CD4-positive, alpha-beta T cell (primary cell): ENCODE measurements at places on chromosomes 16 and 17.

DNA sequence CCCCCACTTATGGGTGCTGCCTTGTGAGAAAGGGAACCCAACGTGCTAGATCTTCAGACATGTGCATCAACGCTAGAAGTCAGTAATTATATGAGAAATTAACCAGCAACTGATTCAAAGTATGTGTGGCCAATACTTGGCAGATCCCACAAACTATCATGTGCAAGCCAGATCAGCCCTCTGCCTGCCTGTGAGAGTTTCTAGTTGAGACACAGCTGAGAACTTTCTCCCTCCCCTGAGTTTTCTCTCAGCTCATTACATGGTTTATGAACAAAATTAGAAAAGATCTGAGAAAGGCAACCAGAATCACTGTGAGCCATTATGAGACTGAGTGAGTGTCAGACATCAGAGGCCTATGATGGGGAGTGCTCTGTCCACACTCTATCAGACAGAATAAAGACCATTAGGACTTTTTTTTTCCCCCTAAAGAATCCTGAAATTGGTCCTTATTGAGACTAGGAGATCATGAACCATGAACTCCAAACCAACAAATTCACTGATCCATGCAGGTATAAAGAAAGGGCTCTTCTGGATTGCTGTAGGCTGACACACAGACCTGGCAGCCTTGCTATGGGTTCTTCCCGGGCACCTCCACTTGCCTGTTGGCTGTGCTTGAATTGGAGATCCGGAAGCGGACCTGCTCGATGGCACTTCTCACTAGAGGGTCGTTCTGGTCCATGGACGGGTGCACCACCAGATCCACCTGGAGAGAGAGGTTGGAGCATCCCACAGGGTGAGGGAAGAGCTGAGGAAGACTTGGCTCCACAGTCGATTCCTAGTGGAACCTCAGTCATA lies 51.5 kb downstream of the GTF3C1 start:
- no peak for DNase-seq

DNA sequence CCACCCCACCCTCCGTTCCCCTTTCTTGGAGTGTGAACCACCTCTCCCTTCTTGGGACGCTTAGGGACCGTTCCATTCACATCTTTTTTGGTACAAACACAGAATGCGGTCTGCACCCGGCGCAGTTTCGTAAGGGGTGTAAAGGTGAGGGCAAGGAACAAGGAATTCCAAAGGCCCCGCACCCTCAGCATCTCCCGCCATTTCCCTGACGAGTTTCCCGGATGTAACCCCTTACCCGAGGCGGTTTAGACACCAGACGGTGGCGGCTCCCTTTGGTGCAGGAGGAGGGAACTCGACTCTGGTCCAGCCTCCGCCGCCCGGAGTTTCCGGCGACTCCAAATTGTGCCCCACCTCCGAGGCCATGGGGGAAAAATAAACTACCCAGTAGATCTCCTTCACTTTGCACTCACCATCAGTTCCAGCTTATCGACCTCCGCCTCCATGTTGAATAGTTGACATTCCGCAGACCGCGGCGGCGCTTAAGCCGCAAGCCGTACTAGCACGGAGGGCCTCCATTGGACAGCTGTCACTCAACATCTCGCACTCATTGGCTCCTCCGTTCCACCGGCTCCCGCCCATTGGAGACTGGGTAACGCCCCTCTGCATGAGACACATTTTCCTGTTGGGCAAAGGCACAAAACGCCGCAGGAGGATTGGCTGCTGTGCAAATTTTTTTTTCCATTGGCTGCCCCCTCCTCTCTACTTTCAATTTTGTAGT lies at the start of gene SKA2:
Gene SKA2 (minus strand): TSS at position 466 of the 718 bp plus-strand sequence. CDS start 23 bp downstream, at position 443.
- peak; percentile 97 for DNase-seq

DNA sequence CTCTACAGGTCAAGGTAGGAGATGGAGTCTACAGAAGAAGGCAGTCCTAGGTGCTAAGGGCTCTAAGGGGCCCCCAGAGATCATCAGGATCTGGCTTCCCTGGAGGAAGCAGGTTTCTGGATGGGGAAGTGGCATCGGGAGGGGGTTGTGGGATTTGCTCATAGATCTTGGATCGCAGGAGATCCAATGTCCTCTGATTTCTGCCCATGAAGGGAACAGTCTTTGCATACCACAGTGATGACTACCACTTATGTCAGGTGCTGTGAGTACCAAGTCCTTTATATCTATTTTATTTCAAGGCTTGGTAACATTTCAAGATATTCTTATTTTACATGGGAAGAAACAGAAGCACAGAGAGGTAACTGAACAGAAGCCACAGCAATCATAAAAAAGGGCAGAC lies 164.0 kb downstream of the RGS9 start:
- no peak for DNase-seq

- no peak for DNase-seq
Observed at GRCh38 chr16:50756473-50756872, 14.6 kb downstream of the CYLD start.

DNA sequence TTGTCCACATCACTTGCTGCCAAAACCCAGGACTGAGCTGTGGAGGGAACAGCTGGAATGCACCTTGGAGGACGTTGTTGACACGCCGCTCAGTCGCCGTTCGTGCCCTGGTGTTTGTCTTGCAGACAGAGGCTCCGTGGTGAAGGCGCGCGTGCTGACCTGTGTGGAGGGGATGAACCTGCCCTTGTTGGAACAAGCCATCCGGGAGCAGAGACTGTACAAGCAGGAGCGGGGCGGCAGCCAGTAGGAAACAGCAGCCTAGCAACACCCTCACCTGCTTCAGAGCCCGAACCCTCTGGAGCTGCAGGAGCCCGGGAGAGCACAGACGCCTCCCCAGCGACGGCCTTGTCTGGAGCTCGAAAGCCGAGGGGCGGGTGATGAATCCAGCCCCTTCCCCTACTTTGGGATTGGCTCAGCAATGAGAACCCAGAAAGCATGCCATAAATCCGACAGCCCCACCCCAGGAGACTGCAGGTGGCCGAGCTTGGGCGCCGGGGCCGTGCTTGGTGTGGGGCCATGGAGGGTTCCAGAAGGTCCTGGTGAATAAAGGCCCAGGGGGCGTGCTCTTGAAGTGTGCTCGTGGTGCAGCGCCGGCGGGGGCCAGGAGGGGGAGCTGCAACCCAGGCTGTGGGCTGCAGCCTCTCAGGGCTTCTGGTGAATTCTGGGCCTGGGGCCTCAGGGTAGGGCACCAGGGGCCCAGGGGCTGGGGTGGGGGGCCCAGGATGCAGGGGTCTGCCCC lies 470 bp upstream of the CDK3 start:
- DNase-seq: peak; percentile 60

- DNase-seq: no peak
Observed at GRCh38 chr17:42904110-42904469, 3.5 kb downstream of the G6PC1 start.

- no peak for DNase-seq
Observed at GRCh38 chr16:87493608-87494280, 920 bp upstream of the ZCCHC14 start.

- DNase-seq: no peak
Observed at GRCh38 chr17:78226055-78226758, 5.2 kb upstream of the TMEM235 start.

- no peak for DNase-seq
Observed at GRCh38 chr16:12186774-12187335, 210.3 kb downstream of the SNX29 start.

DNA sequence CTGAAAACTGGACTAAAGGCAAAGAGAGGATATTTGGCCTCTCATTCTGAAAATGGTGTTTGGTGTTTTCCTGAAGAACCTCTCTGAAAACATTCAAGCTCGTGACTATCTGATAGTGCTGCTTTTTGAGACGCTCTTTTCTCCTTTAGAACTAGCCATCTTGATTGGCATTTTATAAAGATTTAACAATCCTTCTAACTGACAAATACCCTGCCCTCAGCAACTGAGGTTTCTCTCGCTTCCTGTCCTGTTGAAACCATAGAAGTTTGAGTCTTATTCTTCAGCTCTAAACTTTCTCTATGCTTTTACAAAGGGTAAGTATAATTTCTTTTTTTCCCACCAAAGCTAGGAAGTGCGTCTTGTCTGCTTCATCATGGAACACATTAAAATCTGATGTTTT lies 13.3 kb downstream of the CNEP1R1 start:
- DNase-seq: no peak

- no peak for DNase-seq
Observed at GRCh38 chr17:48910370-48910769, 2.2 kb downstream of the UBE2Z start.

DNA sequence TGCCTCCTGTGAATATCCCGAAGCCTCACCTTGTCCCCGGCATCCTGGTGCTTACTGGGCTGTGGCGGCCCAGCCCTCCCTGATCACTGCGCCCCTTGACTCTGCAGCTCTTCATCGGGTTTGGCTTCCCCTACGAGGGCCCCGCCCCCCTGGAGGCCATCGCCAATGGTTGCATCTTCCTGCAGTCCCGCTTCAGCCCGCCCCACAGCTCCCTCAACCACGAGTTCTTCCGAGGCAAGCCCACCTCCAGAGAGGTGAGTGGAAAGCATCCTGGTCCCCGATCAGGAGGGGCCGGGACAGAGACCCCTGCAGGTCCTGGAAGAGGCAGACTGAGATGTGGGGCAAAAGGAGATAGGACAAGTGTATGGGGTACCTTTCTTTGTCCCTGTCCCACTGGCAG lies 72.1 kb downstream of the MGAT5B start:
- DNase-seq: no peak

- no peak for DNase-seq
Observed at GRCh38 chr16:47204736-47205504, 61.2 kb upstream of the NETO2 start.

GRCh38 chr16:78057803-78058564 lies 35.6 kb downstream of the CLEC3A start:
- DNase-seq: no peak

- DNase-seq: no peak
Observed at GRCh38 chr17:14699574-14700185, 398.8 kb downstream of the HS3ST3B1 start.

DNA sequence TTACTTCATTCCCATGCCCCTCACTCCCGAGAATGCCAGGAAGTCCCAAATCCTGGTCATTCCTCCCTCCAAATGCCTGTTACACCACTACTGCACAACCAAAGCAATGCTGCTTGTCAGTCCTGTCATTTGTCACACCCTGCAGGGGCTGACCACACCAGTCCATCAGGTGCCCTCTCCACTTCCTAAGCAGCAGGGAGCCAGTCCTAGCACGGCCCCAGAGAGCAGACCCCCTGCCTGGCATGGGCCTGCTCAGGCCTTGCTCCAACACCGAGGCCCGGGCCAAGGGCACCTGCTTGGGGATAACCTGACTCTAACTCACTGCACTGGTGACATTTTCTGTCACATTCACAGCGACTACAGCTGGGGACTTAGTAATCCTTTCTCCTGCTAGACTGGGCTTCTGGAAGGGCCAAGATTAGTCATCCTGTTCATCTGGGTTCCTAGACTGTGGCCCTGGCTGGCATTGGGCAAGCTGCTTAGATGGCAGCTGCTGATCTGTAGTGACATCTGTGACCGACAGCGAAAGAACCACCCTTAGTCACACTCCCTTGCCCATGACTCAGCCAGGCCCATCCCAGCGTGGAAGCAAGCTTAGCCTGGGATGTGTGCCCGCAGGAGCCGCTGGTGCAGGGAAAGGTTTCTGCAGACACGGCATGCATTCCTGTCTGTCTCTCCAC lies 5.4 kb downstream of the ALYREF start:
- DNase-seq: no peak

DNA sequence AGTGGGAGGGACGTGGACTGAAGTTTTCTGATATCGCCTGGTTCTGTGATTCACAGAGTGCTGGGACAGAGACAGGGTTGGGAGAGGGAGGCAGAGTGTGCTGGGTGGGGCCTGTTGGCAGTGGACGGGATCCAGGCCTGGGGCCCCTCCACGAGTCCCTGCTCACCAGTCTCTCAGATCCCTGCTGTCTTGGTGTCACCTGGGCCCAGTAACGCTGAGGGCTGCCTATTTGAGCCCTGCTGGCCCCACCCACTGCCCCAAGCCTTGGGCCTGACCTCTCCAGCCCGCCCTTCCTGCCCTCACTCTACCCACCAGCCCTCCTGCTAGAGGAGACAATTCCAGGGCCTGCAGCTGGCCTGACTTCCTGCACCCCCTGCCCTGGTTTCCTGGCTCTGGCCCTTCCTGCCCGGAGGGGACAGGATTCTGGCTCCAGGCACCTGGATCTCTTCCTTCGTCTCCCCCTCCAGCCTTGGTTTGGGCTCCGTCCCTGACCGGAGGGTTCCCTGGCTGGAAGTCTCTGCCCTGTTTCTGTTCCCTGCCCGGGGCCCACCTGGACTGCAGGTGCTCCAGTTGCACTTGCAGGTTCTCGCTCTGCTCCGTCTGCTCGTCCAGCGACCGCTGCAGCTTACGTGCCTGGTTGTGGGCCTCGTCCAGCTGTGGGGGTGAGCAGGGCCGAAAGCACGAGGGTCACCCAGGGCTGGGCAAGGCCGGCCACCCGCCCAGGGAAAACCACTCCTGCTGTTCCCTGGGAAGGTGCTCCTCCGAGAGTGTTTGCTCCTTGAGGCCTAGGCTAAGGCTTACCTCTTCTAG lies 21.4 kb downstream of the CCDC102A start:
- DNase-seq: no peak

GRCh38 chr16:65142276-65142675 lies 20.4 kb upstream of the CDH11 start:
- DNase-seq: no peak
